ENCODE measurements at places on chromosomes 2 and 18.
A peak's percentile ranks its signal among the peaks of the same experiment; 100 is the strongest.

- DNase-seq = no peak
These were observed 2.1 kb upstream of the RTN4 start for GRCh38 chr2:55052129-55053061.

GRCh38 chr2:62439425-62439824 is 66.6 kb downstream of the TMEM17 start:
- DNase-seq = no peak

DNA sequence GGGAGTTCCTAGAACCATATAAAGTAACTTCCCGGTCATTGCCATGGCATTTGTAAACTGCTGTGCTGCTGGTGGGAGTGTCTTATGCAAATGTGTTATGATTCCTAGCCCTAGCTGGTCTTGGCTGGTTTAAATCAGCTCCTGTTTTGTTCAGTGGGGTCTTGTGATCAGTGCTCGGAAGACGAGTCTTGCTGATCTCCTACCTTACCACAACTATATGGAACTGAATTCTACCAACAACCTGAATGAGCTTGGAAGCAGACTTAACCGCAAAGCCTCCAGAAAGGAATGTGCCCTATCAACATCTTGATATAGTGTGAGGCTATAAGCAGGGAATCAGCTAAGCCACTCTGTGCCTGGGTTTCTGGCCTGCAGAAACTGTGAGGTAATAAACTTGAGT is 33.5 kb downstream of the POLE4 start:
- DNase-seq = no peak

DNA sequence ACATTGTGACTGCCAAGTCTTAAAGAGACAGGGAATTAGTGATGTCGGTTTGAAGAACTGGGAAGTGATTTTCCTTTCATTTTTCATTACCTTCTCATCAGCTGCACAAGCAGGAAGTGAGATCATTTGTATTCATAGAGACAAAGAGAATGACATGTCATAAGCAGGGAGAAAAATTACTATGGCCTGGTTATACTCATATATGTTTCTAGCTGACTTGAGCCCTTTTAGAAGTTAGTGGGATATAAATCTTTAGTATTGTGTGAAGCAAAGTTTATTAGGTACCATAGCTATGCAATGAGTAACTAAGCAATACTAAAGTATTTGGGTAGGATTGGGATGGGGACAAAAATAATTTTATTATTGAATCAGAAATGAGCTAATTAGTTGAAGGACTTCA is 284.1 kb downstream of the PID1 start:
- no peak for DNase-seq

GRCh38 chr2:238158509-238159070 is at the start of gene ERFE:
Gene ERFE, plus strand, starts transcription at chr2:238158970. Its CDS starts 38 bp downstream, at chr2:238159008.
- no peak for DNase-seq

GRCh38 chr18:6044773-6045172 is 149.5 kb upstream of the TMEM200C start:
- DNase-seq = no peak

- DNase-seq = no peak
These were observed 221.6 kb downstream of the NCKAP5 start for GRCh38 chr2:133346654-133347053.

- DNase-seq = no peak
These were observed 955.4 kb upstream of the FANCL start for GRCh38 chr2:59196491-59196890.

DNA sequence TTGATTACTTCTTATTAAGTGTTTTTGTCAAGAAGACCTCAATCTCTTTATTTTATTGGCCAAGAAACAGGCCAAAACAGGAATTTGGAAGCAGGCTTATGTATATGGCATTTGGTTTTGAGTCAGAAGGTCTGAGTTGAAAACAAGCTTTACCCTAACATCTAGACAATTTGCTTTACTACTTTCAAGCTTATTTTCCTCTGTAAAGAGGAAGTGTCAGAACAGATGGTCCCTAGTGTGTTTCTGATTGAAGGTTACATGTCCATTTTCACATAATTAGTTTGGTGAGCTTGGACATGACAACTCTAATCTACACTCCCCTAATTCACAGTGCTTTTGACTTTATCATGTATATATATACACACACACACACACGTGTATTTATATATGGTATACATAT is 19.8 kb upstream of the MAP4K4 start:
- no peak for DNase-seq

GRCh38 chr2:207423886-207424285 is 105.9 kb upstream of the CREB1 start:
- DNase-seq = no peak

DNA sequence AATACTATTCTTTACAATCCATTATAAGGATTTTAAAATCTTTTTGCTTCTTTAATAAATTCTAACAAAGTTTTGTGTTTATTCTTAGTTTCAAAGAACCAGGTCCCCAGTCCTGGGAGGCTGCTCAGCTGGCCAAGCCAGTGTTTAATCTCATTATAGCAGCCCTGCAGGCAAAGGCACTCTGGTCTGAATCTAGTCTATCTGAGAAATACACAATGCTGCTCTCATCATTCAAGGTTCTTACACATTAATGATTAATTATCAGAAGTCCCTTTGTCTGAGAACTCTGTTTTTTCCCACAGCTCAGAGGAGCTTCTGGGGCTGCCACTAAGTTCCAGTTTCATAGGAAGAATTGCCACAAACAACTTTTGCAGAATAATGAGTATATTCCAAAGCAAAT is 27.7 kb downstream of the KCTD18 start:
- no peak for DNase-seq

DNA sequence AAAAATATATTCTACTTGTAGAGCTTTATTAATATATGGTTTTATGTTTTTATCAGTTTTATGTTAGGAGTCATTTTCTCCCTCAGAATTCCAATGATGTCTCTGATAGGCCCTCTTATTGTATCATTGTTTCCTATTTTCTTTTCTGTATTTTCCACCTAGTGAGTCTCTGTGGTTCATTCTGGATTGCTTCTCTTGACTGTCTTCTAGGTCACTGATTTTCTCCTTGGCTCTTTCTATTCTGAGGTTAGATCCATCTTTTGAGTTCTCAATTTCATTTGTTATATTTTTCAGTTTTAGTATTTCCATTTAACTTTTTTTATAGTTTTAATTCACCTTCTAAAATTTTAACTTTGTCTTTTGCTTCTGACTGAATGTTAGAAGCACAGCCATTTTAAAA is 37.6 kb downstream of the EIF5B start:
- no peak for DNase-seq

DNA sequence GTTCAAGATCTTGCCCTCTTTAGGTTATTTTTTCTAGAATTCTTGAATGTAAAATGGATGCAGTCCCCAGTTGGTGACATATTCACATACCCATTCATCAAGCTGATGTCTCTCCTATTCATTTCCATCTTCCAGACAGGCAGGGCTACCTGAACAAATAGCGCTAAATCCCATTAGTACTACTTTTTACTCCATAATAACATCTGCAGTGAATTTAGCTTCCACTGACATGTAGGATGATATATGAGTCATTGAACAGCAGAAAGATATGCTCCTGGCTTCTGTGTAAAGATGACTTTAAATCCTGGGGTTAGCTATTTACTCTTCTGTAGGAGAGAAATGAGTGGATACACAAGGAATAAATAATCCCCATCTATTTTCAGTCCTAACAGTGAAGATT is 194.7 kb downstream of the RND3 start:
- no peak for DNase-seq

DNA sequence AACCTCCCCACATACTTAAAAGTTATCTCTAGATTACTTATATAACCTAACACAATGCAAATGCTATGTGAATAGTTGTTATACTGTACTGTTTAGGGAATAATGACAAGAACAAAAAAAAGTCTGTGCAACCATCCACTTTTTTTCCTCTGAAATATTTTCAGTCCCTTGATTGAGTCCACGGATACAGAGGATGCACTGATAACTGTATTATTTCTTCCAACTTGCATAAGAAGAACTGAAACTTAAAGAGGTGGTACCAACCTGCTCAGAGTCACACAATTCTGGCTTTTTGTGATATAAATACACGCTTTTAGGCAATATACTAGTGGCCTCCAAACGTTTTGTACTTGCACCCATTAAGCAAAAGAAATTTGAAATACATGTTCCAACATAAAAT is 1.4 kb downstream of the SMC6 start:
- no peak for DNase-seq

DNA sequence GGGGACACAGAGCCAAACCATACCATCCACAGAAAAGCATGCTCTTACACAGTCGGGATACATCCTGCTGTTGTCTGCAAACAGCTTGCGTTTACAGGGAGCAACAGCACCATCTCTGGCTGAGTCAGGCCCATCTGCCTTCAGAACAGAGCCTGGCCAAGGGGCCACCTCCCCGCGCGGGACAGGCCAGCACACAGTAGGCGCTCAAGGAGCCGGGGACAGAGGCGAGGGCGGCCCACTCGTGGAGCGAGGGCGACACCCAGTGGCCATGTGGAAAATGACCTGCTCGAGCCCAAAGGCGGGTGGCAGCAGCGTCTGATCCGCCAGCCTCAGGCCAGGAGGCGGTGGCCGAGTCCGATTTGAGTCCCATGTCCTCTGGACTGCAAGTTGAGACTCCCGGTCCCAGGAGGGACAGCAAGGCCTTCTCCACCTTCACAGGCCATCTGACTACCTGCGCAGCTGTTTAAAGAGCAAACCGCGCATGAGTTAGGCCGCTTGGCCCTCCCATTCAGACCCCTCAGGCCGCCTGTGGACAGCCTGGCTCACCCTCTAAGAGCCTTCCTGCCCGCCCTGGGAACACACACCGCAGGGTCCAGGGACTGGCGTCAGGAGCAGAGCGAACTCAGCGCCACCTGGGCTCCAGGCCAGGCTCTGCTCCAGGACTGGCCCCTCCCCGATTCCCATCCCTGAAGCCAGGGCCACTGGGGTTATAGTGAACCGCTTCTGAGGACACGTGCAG is 38.3 kb downstream of the TTC32 start:
- peak; percentile 38 for DNase-seq

DNA sequence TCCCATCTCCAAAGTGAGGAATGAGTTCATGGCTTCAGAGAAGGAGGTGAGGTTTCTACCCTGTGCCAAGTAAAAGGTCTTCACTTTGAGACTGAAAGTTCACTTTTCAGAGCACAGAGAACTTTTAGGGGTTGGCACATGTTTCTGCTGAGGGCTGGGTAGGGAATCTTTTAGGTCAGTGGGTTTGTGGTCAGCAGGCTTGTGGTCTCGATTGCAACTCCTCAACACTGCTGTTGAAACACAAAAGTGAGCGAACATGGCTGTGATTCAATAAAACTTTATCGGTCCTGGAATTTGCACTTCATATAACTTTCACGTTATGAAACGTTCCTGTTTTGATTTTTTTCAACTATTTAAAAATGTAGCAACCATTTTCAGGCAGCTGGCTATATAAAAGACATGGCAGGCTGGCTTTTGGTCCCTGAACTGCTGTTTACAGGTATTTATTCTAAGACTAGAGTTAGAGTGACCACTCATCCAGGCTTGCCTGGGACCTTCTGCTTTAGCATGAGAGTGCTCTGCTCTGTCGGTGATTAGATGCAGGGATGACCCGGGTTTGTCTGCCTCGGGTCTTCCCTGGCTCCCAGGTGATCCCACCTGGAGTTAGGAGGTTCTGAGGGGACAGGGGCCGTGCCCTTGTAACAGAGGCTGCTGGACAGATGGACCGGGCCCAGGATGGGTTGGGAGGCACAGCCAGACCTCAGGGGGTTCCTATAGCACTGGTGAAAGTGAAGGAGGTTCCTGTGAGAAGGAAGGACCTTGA is 62.7 kb upstream of the TAF1B start:
- no peak for DNase-seq

- DNase-seq = no peak
These were observed 152.8 kb upstream of the RIOK3 start for GRCh38 chr18:23300231-23300805.

DNA sequence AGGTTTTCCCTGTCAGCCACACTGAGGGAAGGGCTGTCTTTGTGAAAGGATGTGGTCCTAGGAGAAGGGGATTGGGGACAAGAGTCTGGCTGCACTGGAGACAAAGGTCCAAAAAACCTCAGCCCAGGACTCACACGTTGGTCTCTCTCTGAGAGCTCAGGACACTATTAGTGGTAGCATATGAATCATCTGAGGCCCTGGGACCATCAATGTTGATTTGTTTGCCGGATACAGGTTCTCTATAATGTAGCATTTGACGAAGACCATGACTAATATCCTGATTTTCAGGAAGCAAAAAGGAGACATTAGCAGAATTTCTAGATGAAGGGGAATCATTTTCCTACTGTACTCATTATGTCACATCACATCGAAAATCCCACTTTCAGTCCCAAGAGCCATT is 22.2 kb upstream of the DNAH6 start:
- DNase-seq = no peak

- no peak for DNase-seq
These were observed 9.3 kb downstream of the SEC11C start for GRCh38 chr18:59149007-59149406.

DNA sequence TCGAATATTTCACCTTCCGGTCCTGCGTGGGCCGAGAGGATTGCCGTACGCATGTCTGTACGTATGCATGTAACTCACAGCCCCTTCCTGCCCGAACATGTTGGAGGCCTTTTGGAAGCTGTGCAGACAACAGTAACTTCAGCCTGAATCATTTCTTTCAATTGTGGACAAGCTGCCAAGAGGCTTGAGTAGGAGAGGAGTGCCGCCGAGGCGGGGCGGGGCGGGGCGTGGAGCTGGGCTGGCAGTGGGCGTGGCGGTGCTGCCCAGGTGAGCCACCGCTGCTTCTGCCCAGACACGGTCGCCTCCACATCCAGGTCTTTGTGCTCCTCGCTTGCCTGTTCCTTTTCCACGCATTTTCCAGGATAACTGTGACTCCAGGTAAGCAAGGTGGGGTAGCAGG is at the start of gene SERPINB5:
Gene SERPINB5 (plus strand): TSS at position 291 of the 400 bp plus-strand sequence. CDS start 7,471 bp downstream, outside the sequence.
- no peak for DNase-seq

DNA sequence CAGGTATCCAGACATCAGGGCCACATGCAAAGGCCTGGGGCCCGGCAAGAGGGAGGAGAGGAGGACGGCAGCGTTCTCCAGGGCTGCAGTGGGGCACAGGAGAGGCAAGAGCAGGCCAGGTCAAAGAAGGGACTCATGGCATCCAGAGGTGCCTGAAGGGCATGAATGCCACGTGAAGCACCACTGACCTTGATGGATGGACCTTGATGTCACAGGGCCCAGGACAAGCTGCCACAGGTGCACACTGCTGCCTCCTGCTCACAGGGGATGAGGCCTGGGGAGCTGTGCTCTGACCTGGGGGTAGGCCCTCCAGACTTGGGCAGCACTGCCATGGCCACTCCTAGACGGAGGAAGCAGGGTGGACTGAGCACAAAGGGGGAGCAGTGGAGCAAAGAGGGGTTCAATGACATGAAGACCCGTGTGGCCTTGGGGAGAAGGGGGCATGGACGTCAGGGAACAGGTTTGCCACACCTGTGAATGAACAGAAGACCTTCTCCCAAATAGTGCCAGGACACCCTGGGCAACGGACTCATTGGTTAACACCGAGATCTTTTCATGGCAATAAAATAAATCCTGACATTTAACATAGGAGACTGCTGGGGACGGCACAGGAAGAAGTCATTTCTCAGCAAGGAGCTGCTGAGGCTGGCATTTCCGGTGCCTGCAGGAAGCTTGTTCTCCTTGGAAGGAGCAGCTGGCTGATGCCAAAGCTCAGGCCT is 65.6 kb downstream of the EMX1 start:
- DNase-seq = no peak

GRCh38 chr2:112831513-112831845 is 5.1 kb downstream of the IL1B start:
- DNase-seq = no peak

All from activated naive CD4-positive, alpha-beta T cell (primary cell).